Renal pelvis (tissue), 12 donors: ENCODE measurements at places on chromosomes 5 and 9. TPM values are rescaled to one million over a fixed set of nuclear protein-coding genes. Genes with fewer than 3 reads are reported as not detected.
A peak's percentile ranks its signal among the peaks of the same experiment; 100 is the strongest.

BAAT gene
- 0.31 TPM for polyA plus RNA-seq

FCHO2 gene
- polyA plus RNA-seq: 35.2 TPM

CER1 gene
- polyA plus RNA-seq: 1.1 TPM

GRCh38 chr9:112348257-112349007, 15.0 kb upstream of the PTBP3 start:
- peak; percentile 48 for DNase-seq

CATSPER3 gene
- polyA plus RNA-seq: 1.8 TPM

- no peak for DNase-seq
Observed at GRCh38 chr5:103718108-103718507, 155.5 kb upstream of the NUDT12 start.

- no peak for DNase-seq
Observed at GRCh38 chr5:159734366-159734765, 181.9 kb upstream of the ADRA1B start.

GRCh38 chr5:107428303-107428813, 242.4 kb downstream of the EFNA5 start:
- DNase-seq: no peak

GRCh38 chr5:33299621-33300208, 141.1 kb upstream of the TARS1 start:
- DNase-seq: no peak

DNA sequence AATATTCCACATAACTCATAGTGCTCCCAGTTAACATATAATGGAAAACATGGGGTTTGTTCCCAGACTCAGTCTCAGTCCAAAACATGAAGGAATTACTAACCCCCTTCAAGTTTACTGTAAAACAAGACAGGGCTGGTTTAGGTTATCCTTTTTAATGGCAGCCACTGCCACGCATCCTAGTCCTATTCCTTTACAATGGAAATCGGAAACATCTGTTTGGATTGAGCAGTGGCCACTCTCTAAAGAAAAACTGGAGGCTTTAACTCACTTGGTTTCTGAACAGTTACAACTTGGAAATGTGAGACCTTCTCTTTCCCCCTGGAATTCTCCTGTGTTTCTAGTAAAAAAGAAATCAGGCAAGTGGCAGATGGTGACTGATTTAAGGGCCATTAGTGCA, 609.9 kb upstream of the ACO1 start:
- DNase-seq: no peak

DIPK1B gene
- 34.3 TPM for polyA plus RNA-seq

- DNase-seq: no peak
Observed at GRCh38 chr5:89520771-89521170, 637.8 kb upstream of the MEF2C start.

DNA sequence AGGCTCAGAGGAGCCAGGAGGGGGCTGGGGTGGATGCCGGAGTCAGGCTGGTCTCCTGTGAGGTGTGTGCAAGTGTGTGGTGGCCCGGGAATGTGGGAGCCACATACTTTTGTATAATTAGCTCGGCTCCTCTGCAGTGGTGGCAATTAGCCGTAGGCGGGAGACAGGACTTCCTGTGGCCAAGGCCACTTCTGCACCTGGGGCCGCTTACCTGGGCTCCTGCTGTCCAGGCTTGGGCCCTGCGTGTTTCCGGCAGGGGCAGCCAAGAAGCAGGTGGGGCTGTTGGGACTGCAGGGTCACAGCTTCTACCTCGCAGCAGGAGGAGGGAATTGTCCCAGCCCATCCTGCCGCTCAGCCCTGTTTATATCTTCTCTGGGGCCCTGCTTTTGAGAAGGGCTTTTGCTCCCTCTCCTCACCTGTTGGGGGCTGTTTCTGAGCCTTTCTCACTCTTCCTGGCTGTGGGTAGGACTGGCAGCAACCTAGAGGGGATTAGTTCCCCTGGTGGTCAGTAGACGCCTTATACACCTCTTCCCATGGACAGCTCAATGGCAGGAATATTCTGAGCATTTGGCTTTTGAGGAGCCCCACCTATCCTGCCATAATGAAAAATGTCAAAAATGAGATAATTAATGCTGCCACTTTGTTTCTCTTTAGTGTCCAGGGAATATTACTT, 145.4 kb upstream of the PITX1 start:
- DNase-seq: no peak

DNA sequence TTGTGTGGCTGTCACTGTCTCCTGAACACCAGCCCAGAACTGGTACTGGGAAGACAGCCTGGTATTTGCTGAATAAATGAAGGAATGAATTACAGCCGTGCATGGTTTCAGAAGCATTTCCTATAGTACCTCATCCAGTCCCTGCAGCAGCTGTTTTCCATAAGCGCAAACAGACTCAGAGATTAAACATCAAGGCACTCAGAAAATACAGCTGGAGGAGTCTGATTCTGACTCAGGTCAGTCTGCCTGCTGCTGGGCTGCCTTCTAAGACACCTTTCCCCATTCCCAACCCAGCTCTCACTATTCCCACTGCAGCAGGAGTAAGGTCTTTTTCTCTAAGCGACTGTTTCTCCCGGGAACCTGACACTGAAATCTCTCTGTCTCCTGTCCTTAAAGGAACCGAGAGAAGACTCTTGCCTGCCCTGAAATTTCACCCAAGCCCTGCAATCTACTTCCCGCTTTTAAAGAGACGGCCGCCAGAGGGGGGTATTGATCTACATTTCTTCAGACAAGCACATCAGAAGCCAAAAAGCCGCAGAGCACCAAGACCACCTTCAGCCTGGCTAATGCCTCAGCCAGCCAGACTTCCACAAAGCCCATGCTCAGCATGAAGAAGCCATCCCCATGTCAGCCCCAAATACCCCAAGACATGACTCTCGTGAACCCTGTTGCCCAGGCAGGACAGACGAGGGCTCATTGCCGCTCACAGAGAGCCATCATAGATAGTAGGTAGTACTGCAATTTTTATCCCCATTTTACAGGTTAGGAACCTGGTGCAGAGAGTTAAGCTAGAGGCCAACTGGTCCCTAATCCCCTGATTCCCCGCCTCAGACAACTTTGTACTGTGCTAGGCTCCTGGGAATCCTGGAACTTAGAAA, 5.4 kb upstream of the FOXI1 start:
- peak; percentile 87 for DNase-seq

SOX30 gene
- polyA plus RNA-seq: 0.68 TPM

CCL27 gene
- 0.95 TPM for polyA plus RNA-seq

- DNase-seq: no peak
Observed at GRCh38 chr9:114914139-114914538, 16.3 kb downstream of the TNFSF8 start.

DNA sequence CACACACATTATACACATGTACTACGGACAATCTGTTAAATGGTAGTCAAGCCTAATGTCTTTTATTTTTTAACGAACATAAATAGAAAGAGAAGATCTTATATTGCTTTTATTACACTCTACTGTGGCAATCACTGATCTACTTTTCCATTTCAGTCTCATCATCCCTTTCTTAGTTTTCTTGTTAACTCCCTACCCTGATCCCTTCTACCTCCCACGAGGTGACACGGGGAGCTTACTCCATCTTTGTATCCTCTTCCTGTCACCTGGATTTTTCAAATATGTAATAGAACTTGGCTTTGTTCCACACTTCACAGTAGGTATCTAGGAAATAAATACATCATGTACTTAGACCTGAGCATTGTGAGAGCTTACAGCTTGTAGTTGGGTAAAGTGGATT, 211.0 kb downstream of the PIK3R1 start:
- DNase-seq: no peak

GRCh38 chr5:100904259-100904861, 1.3 kb upstream of the ST8SIA4 start:
- peak; percentile 15 for DNase-seq

SPINK6 gene
- not detected for polyA plus RNA-seq

- DNase-seq: no peak
Observed at GRCh38 chr5:165573445-165573844, 2068.0 kb downstream of the MAT2B start.

DNA sequence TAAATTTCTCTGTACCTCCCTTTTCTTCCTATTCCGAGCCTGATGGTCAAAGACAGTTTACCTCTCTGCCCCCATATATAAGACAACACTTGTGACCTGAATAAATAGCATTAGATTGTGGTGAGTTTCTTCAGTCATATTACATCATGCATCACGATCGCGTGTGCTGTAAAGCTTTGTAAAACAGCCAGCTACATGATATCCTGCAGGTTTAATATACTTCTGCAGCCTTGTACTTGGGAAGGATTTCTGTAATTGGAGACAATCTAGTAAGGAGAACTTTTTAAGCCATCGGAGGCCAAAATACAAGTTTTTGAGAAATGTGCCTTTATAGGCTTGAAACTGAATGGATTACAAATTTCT, 711.8 kb upstream of the WWC1 start:
- no peak for DNase-seq

DNA sequence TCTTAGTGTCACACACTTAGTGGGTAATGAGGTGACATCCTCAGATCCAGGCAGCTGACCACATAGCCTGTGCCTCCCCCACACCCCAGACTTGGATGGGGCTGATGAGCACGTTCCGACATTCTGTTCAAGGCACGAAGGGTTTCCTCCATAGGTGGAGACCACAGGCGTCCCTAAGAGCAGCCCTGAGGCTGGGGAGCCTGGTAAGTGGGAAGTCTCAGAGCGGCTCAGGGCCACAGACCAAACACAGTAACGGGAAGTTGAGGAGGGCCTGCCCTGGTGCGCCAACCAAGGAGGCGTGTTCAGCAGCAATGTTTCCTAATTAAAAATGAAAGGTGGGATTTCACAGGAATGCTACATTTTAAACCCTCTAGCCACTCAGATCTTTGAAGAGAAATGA, 102.3 kb upstream of the PHYKPL start:
- DNase-seq: no peak

ISL1 gene
- polyA plus RNA-seq: not detected

- no peak for DNase-seq
Observed at GRCh38 chr9:114140401-114140800, 14.9 kb upstream of the COL27A1 start.

DNA sequence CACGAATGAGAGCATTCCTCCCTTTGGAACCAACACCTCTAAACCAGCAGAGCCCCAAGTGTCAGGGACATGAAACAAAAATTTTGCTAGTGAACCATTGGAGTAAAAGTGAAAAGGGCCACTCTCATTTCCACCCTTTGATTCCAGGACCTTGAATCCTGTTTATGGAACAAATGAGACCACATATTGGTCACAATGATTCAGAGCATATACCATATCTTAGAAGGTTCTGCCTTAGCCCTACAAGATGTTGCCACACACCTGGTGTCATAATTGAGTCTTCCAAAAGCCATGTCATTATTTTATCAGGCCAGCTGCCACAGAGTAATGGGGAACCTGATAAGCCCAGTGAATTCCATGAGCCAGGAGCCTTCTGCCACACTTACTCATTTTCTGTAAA, 66.3 kb upstream of the ZBTB43 start:
- DNase-seq: no peak

DNA sequence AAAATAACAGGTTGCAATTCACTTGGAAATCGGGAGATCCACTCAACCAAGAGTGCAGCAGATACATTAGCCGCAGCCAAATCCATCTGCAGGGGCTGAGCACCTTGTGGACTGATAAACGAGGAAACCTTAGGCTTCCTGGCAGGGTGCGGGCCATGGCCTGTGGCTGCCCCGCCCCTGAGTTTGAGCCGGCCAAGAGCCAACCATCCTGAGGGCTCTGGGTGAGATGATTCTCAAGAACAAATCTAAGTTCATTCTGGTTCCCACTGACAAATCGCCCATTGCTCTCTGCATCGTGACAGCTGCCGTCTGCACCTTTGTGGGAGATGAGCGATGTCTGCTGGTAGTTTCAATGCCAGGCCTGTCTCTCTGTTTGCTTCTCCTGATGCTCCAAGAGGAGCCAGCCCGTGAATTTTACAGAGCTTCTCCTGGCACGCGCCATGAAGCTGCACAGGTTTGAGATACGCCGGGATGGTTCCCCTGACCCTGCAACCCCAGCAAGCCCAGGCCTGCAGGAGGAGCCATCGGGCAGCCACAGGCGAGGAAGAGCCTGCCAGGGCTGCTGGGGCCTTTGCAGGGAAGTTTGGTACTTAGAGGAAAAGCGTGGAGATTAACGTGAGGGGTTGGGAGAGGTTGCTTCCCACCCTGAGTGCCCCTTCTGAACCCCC, 154.0 kb downstream of the OLFM1 start:
- no peak for DNase-seq

GRXCR2 gene
- not detected for polyA plus RNA-seq

DNA sequence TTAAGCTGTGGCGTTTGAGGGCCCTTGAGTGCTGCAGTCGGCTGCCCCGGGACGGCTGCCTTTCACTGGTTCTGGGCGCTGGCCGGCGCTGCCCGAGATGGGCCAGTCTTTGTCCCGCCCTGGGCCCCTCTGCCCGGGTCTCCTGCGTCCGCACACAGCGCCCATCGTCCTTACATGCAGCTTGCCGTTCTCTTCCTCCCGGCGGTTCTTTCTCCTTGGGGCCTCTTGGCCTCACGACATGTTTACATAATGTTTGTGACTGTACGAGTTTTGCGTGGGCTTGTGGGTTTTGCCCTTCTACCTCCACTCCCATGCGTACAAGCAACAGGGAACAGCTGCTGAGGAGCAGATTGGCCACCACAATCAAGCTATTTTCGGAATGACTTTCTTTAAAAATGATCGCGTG, 618 bp downstream of the TNPO1 start:
- peak; percentile 67 for DNase-seq

DNA sequence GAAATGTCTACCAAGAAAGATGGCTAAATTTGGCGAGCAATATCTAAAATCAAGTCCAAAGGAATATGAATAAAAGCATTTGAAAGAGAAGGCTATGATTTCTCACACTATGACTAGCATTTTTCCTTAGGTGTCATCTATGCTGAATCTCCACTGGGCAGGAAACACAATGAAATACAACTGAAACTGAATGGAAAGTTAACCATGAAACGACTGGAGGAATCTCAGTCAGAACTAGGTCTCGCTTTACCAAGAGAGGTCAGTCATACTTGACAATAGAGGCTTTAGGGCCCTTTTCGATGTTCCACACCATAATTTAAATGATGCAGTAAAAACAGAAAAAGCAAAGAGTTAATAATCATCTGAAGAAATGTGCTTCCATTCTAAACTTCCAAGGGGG, 339.0 kb downstream of the PDE4D start:
- DNase-seq: no peak
